Lower leg skin (tissue), 4 donors: ENCODE measurements at places on chromosomes 13 and 19.
A peak's percentile ranks its signal among the peaks of the same experiment; 100 is the strongest.

- no peak for DNase-seq
These were observed 10.4 kb downstream of the MCF2L start for GRCh38 chr13:112979406-112979902.

GRCh38 chr13:68813180-68813796 is 1294.3 kb upstream of the ATXN8OS start:
- DNase-seq = no peak

GRCh38 chr19:58385891-58386575 is 1.0 kb upstream of the RPS5 start:
- DNase-seq = no peak

- DNase-seq = peak; percentile 100
These were observed at the start of gene TRIM28 for GRCh38 chr19:58543826-58544590. Gene TRIM28 (plus strand): TSS chr19:58544064. CDS start chr19:58544758, 694 bp downstream.

DNA sequence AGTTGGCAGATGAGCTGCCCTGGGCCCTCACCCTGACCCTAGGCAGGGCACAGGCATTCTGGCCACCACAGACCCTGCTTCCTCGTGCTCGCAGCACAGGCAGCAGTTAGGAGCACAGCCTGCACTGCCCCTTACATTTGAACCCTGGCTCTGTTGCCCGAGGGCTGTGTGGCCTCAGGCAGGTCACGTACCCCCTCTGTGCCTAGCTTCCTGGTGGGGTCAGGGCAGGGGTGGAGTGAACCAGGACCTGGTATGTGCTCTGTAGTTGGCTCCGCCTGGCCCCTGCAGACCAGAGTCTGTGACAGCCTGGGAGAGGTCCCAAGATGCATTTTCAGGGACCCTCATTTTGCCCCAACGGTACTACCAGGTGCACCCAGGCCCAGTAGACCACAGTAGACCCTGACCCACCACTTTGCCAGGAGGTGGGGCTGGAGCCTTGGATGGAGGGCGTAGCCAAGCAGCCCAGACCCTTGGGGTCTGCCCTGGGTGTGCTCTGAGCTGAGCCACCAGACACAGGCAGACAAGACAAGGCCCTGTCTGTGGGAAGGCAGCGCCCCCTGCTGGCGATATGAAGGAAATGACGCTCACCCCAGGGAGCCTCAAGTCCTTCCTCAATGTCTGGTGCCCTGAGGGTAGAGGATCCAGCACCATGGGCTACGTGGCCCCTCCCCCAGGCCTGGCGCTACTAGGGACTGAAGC is 9.1 kb downstream of the LYL1 start:
- DNase-seq = peak; percentile 97

DNA sequence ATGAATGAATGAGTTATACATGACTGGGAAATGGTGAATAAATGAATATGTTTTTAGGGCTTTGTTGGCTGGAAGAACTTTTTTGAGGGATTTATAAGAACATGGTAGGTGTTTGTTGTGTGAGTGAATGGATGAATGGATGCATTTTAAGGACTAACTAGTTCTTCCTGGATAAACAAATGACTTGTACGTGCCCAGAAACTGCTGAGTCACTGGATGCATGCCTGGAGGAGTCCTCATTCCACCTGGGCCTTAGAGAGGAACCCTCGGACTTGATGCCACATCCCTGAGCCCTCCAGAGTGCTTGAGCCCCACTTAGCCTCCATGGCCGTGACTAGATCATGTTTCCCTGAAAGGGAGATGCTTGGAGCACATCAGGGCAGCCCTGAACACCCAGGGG is 153.4 kb downstream of the DPF1 start:
- DNase-seq = no peak

DNA sequence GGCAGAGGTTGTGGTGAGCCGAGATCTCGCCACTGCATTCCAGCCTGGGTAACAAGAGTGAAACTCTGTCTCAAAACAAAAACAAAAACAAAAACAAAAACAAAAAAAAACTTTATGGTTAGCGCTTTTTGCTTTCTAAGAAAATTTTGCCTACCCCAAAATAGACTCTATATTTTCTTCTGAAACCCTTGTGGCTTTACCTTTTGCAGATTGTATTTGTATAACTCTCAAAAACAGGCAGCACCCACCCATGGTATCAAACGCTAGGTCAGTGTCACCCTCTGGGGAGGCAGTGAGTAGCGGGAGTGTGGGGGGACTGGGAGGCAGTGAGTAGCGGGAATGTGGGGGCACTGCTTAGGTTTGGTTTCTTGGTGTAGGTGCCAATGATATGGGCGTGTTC is 7.5 kb upstream of the SLC39A3 start:
- DNase-seq = no peak

DNA sequence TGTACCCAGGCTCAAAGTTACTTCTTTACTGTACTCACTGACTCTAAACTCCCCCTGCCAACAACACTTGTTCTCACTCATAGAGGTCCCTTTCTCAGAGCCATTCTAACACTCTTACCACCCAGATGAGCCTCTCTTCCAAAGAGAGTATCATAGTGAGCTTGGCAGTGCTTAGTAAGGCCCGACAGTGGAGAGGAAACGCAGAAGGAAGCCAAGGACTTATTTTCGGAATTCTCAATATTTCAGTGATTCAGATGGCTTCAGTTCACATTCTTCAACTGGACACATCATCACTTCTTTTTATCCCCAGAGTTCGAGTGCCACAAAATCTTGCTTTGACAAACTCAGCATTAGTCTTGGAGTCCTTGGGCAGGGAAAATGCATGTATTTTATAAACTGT is 285.9 kb downstream of the DNAJC15 start:
- no peak for DNase-seq

DNA sequence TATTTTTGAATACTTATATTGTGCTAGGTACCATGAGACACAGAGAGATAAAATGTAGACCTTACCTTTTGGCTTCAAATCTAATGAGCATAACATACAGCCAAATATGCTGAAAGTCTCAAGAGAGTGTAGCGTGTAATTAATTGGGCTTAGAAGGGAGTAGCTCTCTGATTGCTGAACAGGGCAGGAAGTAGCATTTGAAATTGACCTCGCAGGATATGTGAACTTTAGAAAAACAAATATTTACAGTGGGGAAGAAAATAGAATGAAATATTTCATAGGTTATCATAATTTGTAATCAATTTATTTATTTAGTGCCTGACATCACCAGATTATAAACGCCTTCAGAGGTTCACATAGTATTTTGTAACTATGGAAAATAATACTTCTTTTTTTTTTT is 327.1 kb downstream of the RFC3 start:
- DNase-seq = no peak

DNA sequence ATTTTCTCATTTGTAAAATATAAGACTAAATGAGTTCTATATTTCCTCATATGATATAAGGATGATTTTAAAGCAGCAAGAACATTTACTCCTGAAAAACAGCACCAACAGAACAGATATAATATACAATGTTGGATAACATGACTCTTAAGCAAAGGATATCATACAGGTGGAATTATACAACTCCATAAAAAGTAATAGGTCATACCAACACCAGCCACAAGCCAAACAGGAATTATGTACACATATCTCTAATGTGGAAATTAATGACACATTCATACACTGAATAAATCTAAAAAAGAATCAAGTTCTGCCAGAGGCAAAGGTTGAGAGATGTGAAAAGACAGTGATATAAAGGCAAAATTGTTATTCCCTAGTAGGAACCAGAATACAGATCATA is 25.9 kb downstream of the INTS6 start:
- no peak for DNase-seq

- DNase-seq = no peak
These were observed 435.6 kb downstream of the PCDH9 start for GRCh38 chr13:66794340-66795031.

GRCh38 chr13:90943946-90944345 is 403.5 kb upstream of the MIR17HG start:
- no peak for DNase-seq

DNA sequence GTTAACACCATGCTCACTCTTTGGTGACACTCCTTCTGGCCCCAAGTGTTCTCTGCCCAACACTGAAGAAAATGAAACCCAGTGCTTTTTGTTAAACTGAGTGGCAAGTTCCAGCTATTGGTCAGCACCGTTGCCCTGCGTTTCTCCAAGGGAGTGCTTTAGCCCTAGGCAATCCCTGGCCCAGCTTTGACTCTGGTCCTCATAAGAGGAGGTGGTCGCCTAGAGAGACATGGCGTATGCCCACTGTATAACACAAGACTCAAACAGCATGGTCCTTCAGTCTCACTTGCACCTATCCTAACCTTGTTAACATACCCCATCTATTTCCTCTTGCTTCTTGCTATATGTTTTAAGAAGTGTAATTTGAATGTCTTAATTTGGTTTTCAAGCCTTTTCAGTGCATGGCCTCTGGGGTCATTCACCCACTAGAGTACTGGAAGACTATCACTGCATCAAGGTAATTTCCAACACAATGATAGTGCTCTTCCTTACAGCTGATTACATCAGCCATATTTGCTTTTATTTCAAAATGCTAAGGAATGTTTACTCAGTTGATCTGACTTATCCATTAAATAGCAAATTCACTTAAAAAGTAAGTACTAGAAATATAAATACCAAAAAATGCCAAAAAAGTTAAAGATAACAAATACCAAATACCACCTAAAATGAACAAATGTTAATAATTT is 190.5 kb upstream of the SOX21 start:
- DNase-seq = no peak

GRCh38 chr19:20926796-20927195 is 3.7 kb downstream of the ZNF85 start:
- no peak for DNase-seq

DNA sequence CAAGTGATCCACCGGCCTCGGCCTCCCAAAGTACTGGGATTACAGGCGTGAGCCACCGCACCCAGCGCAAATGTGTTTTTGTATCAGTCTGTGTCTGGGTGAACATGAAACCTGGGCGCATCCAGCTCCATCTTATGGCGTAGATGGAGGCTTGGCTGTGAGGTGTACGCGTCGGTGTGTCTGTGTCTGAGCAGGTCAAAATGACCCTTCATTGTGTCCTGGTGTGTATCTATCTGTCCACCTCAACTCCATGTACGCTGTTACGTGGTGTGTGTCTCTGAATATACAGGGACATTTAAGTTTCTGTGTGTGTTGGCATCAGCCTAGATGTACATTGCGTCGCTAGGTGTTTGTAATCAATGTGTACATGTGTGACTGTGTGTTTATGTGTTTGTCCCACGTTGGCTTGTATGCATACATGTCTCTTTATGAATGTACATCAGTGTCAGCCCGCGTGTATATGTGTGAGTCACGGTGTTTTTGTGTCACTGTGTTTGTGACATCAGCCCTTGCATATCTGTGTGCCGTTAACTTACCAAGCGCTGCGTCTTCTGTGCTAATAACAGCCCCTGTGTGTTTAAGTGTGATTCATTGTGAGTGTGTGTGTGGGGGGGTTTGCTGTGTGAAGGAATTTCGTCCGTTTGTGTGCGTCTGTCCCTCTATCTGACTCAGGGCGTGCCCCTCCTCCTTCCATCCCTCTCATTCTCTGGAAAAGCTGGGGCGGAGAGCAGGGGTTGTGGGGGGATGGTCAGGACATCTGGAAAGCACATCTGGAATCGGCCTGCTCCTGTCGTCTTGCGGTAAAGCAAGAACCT is 6.4 kb downstream of the AXL start:
- DNase-seq = peak; percentile 92

- DNase-seq = no peak
These were observed 9.3 kb downstream of the CD177 start for GRCh38 chr19:43362745-43363144.
